Activated CD4-positive, alpha-beta T cell treated with anti-CD3 and anti-CD28 coated beads for 36 hours (primary cell): ENCODE measurements at places on chromosomes 11 and 22. TPM values are rescaled to one million over a fixed set of nuclear protein-coding genes. Genes with fewer than 3 reads are reported as not detected.

DNA sequence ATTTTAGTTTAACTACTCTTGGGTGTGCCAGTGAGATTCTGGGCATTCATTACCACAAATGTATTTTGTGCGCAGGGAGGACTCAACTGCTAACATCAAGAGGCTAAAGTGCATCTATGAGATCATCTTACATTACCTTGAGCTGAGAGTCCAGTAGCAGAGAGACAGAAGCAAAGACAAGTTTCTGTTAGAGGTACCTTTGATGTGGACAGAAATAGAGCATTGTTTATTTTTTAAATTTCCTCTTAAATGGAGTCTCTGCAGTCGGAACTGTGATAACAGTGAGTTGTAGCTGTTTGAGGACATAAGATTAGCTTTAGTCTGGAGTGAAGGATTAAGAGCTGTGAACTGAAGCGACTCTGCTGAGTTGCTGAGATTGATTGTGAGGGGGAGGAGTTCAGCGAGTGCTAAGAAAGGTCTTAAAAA, 297.0 kb downstream of the CADM1 start:
- no peak for DNase-seq

DNA sequence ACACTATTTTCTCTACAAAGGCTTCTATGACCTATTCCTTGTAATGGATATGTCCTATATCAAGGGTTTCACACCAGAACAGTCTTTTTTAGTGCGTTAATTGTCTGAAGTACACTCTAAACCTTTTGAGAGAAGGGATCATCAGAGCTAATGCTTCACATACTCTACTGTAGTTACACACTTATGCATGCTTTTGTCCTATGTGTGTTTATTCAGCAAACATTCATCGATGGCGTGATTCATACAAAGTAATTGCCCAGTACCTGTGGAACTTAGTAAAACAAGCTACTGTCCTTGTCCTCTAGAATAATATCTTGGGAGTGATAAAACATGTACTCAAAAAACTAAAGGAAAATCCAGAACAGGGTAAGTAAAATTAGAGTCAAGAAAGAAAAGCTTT, 139.2 kb downstream of the GUCY1A2 start:
- DNase-seq, result no peak

Gene COA4
- 112 TPM for total RNA-seq

Gene KRTAP5-8
- not detected for total RNA-seq

Gene CD81
- 145 TPM for total RNA-seq
